Anterior cingulate cortex (tissue), 58 donors: ENCODE measurements at places on chromosomes 4 and X.

DNA sequence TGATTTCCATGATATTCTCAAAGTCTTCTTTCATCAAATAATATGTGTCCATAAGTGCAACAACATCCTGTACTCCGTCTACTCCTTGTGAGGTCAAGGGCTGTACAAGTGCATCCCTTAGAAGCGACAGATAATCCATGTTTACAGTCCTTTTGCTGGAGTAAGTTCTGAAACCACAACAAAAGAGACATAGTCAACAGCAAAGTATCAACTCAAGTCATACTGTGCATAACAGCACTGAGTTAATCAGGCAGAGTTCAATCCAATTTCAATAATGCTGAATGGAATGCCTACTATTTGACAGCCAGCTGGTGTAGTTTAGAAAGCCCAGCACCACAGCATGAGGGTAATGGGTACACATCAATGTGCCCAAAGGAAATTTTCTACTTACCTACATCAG lies 74.5 kb downstream of the RFC1 start:
- DNase-seq, result no peak

DNA sequence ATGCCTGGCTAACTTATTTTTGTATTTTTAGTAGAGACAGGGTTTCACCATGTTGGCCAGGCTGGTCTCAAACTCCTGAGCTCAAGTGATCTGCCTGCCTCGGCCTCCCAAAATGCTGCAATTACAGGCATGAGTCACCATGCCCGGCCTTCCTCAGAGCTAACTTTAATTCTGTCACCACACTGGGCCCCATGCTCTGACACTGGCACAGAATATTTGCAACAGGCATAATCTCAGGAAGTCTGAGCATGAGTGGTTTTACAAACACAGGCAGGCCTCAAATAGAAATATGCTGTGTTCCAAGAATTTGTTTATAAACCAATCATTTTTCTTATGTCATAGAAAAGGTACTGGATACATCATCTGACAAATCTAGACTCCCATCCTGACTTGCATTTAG lies 32.7 kb upstream of the FAM9C start:
- no peak for DNase-seq

GRCh38 chrX:72393836-72394517 lies 88.3 kb upstream of the CITED1 start:
- no peak for DNase-seq

GRCh38 chrX:100413229-100413628 lies 3.2 kb upstream of the PCDH19 start:
- no peak for DNase-seq

DNA sequence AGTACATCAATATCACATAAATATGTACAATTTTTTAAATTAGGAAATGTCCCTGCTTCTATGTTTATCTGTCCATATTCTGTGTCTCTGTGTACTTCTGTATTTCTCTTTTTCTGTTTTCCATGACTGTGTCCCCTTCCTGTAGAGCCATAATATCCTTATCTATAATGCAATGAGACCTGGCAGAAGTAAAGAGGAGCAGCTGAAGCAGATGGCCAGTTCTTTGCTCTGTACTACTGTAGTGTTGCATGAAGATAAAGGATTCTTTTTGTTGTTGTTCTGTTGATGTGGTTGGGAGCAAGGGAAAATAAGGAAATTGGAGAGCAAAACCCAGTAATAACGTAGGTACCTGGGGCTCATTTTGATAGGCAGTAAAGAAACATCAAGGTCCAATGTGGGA lies 301.7 kb downstream of the ADGRL3 start:
- DNase-seq, result no peak

DNA sequence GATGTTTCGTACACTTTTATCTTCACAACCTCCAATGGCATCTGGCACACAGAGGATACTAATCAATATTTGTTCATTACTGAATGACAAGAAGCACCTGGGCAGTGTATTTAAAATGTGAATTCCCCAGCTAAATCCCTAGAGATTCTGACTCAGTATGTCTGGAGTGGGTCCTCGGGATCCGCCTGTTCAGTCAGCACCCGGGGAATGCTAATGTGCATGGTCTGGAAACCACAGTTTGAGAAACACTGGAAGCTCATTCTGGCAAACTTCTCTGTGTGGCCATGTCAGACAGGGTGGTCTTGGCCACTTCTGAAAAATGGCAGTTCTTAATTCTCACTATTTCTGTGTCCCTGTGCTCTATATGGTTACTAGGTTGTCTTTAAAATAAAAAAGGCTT lies 138.8 kb upstream of the VCX start:
- DNase-seq, result no peak

- DNase-seq, result no peak
Observed at GRCh38 chr4:143356493-143356892, 19.8 kb downstream of the GAB1 start.

- no peak for DNase-seq
Observed at GRCh38 chr4:156547891-156548290, 423.7 kb downstream of the PDGFC start.

DNA sequence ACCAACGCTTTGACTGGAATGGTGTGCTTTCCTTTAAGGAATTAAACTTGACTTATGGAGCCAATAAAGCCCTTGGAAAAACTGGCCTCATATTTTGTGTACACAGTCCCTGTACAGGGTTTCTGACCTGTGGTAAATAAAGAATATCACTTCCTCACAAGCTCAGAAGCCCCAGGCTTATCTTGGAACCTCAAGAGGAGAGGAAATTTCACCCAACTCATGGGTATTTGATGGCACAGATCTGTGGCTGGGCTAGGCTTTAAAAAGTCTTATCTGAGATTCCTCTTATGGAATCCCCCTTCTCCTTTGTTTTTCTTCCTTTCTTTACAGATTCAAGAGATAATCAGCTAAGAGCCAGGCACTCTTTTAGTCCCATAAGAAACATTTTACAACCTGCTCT lies 89.3 kb upstream of the USP38 start:
- DNase-seq, result no peak

GRCh38 chrX:50617183-50617582 lies 146.6 kb upstream of the DGKK start:
- DNase-seq, result no peak

DNA sequence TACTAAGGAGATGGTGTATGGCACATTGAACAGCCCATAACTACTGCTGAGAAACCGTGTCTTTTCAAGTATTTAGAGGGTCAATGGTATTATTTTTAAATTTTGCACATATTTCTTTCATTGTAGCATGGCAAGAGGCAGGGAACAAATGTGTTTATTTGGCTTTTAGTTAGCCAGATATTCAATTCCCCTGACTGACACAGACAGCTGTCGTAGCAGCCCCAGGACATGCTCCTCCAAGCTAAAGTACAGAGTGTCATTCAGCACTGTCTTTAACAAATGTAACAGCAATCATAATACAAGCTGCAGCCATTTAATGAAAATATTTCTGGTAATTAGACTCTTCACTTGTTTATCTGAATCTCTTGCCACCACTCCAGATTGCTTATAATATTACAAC lies 687.1 kb downstream of the KLHL13 start:
- no peak for DNase-seq

GRCh38 chr4:38452009-38452408 lies 212.0 kb upstream of the KLF3 start:
- DNase-seq, result no peak

- no peak for DNase-seq
Observed at GRCh38 chr4:121219227-121219626, 55.1 kb upstream of the TNIP3 start.

DNA sequence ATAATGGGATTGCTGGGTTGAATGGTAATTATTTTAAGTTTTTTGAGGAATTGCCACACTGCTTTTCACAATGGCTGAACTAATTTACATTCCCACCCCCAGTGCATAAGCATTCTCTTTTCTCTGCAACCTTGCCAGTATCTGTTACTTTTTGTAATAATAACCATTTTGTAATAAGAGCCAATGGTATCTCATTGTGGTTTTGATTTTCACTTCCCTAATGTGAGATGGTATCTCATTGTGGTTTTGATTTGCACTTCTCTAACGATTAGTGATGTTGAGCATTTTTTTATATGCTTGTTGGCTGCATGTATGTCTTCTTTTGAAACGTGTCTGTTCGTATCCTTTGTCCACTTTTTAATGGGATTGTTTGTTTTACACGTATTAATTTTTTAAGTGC lies 213.1 kb upstream of the HDX start:
- DNase-seq, result no peak

- DNase-seq, result no peak
Observed at GRCh38 chr4:113603911-113604310, 157.6 kb downstream of the CAMK2D start.

GRCh38 chr4:90421161-90421560 lies 294.0 kb downstream of the CCSER1 start:
- DNase-seq, result no peak

DNA sequence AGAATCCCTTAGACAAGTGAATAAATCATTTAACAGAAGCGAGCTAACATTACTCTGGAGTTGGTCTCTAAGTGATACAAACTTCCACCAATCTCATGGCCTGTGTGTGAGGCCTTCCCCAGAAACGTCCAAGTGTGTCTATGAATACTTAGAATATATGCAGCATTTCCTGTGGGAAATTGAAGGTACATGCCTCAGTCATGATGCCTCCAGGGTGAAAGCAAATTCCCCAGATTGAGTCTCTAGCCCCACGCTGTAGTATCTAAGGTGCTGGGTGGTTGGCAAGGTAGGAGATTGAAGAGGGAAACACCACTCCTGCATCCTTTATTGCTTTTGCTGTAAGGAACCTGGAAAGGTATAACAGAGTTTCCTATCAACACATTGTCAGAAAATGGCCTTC lies 113.8 kb downstream of the IL13RA2 start:
- no peak for DNase-seq

- peak; percentile 99 for DNase-seq
Observed at GRCh38 chr4:133148690-133149363, at the start of gene PCDH10. PCDH10 (plus strand) TSS chr4:133149294; CDS start chr4:133150141, 847 bp downstream.

- no peak for DNase-seq
Observed at GRCh38 chrX:22664826-22665225, 334.9 kb upstream of the DDX53 start.

DNA sequence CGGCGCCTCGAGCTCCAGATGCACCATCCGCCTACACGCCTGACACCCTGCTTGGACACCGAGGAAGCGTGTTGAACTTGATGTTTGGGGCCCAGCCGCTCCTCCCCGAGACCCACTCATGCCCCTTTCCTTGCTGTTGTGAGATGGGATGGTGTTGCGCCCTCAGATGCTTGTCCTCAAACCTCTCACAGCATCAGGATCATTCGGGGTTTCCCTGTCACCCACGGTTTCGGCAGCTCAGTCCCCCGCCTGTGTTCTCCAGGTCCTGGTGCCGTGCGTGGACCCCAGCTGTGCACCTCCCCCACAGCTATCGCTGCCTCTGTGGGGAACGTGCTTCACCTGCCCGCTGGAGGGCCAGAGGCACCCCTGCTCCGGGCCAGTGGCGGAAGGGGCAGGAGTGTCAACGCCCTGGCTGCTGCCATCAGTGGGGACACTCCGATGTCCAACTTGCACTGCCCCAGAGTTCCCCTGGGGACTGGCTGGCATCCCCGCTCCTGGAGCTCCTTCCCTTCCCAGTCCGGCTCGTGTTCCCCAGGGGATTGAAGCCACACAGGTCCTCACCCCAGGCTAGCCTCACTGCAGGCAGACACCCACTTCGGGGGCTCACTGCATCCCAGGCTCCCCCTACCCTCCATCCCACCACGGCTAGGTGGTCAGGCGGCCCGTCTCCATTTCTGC lies 82.3 kb upstream of the ADRA2C start:
- no peak for DNase-seq

GRCh38 chrX:15854080-15854655 lies 445 bp downstream of the AP1S2 start:
- peak; percentile 72 for DNase-seq

GRCh38 chr4:95694411-95694810 lies 145.5 kb upstream of the PDHA2 start:
- DNase-seq, result no peak

- DNase-seq, result no peak
Observed at GRCh38 chrX:1649621-1650020, 34.8 kb downstream of the ASMT start.

DNA sequence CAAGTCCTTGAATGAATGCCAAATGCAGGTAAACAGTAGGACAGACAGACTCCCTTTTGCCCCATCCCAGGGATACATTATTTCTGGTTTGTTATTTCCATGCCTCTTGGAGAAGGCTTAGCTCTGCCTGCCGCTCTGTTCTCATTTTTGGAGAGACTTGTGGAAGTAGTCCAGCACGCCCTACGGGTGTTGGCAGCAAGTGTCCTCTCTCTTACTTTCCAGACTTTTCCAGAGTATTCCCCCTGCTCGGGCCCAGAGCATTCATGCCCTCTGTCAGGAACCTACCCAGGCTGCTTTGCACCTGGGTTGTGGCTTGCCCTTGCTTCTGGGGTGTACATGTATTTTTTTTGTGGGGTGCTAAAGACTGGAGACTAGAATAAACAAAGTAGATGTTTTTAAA lies 15.3 kb downstream of the SLC34A2 start:
- no peak for DNase-seq

- no peak for DNase-seq
Observed at GRCh38 chr4:41102414-41103092, 111.8 kb downstream of the APBB2 start.

DNA sequence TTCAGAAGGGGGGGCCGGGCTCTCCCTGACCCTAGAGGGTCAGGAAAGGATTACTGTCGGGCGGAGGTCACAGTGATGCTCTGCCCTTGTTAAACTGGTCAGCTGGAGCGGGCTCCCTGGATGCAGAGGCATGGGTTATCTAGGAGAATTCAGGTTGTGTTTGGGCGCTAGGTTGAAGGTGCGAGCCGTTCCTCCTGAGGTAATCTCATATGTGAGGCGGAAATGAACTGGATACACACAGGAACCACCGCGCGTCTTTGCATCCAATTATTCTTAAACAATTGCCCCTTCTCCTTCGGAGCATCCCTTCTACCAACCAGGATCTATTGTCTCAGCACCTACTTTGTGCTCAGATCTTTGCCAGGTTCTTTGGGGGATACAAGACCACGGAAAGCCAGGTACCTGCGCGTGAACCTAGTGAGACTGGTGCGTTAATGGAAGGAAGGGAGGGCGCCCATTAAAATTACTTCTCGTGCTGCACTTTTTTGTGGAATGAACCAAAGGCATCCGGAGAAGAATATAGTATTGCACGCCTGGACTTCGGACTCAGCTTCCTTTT lies 28.4 kb downstream of the HAND2 start:
- no peak for DNase-seq

DNA sequence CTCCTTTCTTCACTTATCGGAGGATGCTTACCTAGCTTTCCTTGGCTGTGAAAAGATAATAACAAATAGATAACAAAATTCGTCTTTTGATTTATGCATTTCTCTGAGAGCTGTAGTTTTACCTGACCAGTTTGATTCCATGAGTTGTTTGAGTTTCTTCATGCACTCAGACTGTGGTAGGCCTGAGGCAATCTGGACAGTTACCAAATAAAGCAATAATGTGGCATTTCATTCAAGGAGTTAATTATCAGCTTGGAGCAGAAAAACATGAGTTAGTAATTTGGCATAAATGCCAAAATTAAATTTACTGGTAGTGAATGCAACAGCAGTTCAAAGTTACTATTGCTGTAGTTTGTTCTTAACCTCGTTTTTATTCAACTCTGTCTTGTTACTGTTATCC lies 53.5 kb downstream of the FABP2 start:
- no peak for DNase-seq

DNA sequence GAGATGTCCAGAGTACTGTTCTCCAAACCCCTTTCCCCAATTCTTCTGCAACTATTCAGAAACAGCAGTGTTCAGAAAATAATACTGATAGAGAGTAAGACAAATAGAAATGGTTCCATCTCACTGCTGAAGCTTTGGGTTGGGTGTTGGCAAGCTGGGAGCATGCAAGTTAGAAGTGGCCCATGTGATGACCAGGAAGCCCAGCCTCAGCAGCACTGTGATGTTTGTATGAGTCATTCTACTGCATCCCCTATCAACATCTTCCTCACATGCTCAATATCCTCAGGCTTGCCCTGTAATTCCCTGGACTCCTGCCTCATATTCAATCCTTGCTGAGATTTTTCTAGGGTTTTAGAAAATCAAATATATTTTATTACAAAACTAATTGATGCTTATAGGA lies 96.5 kb downstream of the CHRDL1 start:
- no peak for DNase-seq
